ENCODE measurements at places on chromosomes 16 and 17. TPM values are rescaled to one million over a fixed set of nuclear protein-coding genes. Genes with fewer than 3 reads are reported as not detected.
A peak's percentile ranks its signal among the peaks of the same experiment; 100 is the strongest.

Gene EPOP
- total RNA-seq = 0.94 TPM

Gene PRSS33
- not detected for total RNA-seq

GRCh38 chr16:83771306-83771942 lies 36.4 kb upstream of the HSBP1 start:
- peak; percentile 86 for DNase-seq

DNA sequence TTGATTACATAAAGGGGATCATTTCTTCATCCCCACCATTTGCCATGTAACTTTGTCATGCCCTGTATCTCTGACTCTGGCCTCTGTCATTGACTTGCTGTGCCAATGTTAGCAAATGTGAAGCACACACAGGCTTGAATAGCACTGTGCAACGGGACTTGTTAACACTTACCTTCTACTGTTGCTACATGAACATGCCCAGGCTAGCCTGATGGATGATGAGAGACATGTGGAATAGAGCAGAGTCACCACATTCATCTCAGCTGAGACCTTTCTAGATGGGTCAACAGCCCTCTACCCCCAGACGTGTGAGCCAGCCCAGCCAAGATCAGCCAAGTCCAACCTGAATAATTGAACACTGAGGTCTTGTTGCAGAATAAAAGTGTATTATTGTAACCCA lies 162.1 kb upstream of the SALL1 start:
- no peak for DNase-seq

DNA sequence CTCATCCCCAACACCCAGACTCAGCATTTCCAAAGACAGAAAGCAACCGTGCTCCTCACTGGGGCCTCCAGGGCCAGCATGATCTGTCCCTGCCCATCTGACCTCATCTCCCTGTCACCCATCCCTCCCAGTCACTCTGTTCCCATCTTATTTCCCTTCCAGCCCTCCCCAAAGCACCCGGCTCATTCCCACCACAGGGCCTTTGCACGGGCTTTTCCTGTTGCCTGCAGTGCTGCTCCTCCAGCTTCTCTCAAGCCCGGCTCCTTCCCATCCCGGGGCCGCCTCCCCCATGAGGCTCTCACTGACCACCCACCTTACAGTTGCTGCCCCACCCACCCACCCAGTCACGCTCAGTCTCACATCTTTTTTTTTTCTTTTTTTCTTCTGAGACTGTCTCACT lies 54.8 kb downstream of the RMI2 start:
- peak; percentile 27 for DNase-seq

DNA sequence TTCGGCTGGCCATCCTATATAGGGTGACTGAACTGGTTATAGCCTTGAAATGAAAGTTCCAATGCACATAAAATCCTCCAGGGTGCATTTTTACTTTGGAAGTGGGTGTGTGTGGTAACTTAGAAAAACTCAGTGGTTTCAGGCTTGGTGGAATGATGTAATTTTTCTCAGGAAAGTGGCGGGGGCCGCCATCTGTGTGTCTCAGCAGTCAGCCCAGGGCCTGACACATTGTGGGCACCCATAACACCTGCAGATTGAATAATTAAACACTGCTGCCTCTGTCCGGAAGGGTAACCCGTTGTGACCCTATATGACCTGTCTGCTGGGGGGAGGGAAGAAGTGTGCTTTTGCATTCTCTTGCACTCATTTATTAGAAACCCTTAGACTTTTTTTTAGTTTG lies 2.2 kb upstream of the PDP2 start:
- DNase-seq = no peak

GRCh38 chr16:11497851-11498289 lies 88.8 kb downstream of the LITAF start:
- no peak for DNase-seq

DNA sequence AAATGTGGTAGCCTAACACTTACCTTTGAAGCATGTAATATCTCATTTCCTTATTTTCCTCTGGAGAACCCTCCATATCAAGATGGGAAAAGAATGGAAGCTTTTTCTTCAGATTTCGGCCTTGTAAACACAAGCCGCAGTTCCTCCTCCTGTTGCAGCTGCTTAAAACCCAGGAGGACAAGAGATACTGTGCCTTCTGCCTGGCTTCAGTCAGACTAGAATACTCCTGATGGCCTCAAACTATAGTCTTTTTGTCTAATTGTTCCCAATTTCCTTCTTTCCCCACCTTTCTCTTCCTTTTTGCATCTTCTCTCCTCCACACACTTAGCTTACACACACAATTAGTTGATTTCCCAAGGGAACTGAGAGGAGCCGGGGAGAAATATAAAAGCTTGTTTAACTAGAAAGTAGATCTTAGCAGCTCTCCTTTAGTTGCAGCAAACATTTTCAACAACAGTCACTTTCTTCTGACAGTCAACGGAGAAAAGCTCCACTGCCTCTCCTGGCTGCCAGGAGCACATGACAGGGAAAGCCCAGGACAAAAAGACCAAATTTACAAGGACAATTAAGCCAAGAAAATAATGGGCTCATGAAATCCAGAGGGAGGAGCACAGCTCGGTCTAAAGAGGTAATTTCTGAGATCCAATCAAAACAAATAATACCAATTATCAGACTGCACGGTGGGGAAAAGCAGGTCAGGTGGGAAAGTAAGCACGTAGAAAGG lies 76.4 kb upstream of the C17orf78 start:
- no peak for DNase-seq

GRCh38 chr16:66440970-66441369 lies 13.9 kb downstream of the BEAN1 start:
- no peak for DNase-seq

Gene TNP2
- not detected for total RNA-seq

Gene SLX4
- 2.8 TPM for total RNA-seq

GRCh38 chr17:73256220-73256619 lies 5.5 kb downstream of the CPSF4L start:
- DNase-seq = no peak

GRCh38 chr16:11729787-11730186 lies 12.9 kb downstream of the TXNDC11 start:
- DNase-seq = no peak

Gene CD2BP2
- 54.5 TPM for total RNA-seq

Gene C16orf86
- 5.9 TPM for total RNA-seq

DNA sequence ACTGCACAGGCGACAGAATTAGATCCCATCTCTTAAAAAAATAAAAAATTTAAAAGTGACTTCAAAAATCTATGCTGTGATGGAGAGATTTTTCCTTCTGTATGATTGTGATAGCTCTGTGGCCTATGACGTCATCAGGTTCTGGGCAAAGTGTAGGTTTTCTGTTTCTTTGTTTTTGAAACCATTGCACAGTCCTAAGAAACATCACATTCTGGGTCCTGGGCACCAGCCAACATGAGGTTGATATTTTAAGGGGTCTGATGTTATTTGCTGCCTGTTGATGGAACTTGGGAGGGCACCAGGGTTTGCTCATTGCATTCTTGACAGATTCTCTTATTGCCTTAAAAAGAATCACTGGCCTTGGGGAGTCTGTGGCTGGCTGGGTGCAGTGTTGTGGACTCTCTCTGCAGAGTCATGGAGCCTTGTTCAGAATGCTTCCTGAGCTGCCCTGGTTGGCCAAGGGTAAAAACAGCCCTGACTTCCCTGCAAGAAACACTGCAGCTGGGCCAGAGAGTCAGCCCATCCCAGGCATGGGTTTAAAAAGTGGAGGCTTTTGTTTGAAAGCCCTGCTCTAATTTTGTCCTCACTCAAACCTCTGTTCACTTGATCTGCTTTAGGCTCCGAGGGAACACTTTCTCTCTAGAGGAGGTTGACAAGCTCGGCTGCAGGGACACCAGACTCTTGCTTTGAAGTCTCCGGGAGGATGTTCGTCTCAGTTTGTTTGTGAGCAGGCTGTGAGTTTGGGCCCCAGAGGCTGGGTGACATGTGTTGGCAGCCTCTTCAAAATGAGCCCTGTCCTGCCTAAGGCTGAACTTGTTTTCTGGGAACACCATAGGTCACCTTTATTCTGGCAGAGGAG lies 10.5 kb upstream of the CYLD start:
- no peak for DNase-seq

GRCh38 chr17:78767806-78768205 lies 14.3 kb downstream of the CYTH1 start:
- DNase-seq = no peak

Gene CSH1
- total RNA-seq = not detected

Gene OGFOD3
- 31.4 TPM for total RNA-seq

GRCh38 chr16:89431158-89431584 lies 59.2 kb downstream of the ANKRD11 start:
- DNase-seq = no peak

GRCh38 chr16:85989376-85989775 lies 90.4 kb downstream of the IRF8 start:
- DNase-seq = no peak

DNA sequence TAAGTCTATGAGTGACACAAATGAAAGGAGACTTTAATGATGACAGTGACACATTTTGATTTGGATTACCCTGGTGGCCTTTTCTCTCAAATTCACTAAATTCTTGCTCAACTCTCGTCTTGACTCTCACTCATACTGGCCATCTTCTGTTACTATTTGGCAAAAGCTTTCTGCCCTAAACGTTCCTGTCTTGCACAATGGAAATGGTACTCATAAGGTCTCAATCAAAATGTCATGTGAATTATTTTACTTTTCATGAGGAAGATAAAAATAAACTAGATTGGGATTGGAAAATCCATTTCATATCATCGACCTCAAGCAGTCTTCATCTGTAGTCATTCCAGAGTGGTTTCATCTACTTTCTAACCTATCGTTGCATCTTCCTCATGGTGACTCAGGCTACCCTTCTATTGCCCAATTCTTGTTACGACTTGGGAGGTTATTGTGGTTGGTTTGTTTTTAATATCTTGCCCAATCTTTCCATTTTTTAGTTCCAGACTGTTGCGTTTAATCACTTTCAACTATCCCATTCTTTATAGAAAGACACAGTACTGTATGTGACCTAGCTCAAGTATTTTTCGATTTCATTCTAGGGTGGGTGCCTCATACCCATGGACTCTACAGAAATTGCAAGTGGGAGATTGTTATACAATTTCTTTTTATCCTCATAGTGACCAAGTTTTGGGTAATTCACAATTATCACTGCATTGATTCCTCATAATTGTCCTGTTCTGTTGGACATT lies 317.2 kb upstream of the KCNJ16 start:
- DNase-seq = no peak

Gene CCL4
- not detected for total RNA-seq

DNA sequence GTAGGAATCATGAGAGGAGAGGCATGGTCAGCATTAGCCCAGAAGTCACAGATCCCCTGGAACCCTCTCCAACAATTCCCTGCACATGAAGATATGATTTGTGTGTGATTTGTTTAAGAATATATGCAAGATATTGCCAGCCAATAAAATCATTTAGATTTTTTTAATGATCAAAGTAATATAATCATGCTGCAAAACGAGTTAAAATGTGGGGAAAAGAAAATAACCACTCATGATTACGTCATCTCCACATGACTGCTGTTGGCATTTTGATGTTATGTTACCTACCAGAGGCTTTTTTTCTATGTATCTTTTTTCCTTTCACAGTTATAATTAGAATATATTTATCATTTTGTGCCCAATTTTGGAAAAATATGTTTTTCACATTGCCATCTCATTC lies 22.4 kb downstream of the SLC35G3 start:
- no peak for DNase-seq

GRCh38 chr16:89357055-89357816 lies 133.1 kb downstream of the ANKRD11 start:
- DNase-seq = peak; percentile 55

DNA sequence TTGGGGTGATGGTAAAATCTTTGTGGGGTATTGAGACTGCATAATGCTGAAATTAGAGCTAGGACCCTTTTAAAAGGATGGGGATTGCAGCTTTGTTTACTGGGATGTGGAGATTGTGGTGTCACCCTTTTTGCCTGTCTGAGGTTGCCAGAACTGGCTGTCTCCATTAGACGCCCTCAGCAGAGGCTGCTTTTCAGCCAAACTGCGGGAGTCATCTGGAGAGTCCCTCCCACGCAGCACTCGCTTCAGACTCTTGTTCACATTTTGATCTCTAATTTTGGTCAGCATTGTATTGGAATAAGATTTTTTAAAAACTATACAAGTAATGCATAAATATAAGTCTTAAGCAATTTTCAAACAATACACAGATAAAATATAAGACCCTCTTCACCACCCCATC lies 27.9 kb upstream of the JPT2 start:
- DNase-seq = no peak

GRCh38 chr17:19570544-19571062 lies 36.9 kb downstream of the SLC47A1 start:
- DNase-seq = no peak

Gene DNASE1L2
- total RNA-seq = not detected

- no peak for DNase-seq
Measured at GRCh38 chr17:80766290-80766855, 221.7 kb downstream of the RPTOR start.

GRCh38 chr16:49672753-49673152 lies 183.2 kb downstream of the ZNF423 start:
- no peak for DNase-seq

Gene SRCIN1
- 1.2 TPM for total RNA-seq

Gene CORO6
- 76.9 TPM for total RNA-seq

DNA sequence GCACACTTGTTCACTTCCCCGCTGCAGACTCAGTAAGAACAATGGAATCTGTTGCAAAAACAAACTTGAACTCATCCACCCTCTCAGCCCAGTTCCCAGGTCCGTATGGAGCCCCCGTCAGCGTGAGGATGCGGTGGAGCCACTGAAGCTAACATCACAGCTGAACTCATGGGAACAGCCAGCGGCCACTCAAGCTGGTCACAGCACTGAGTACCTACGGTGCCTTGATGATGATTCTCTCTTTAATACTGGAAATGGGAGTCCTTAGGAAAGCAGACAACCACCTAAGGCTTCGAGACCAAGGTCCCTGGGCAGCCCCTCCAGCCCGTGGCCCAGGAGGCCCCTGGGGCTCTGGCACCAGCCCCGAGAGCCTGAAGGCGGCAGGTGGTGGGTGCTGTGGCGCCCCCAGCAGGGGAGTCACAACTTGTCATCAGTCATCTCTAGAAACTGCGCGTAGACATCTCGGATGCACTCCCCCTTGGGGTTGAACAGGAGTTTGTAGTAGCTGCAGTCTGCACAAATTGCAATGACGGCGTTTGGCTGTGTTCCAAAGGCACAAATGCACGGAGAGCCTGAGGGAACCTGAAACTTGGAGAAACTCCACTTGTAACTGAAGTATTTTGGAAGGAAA lies 31.0 kb upstream of the RHOT1 start:
- DNase-seq = no peak

DNA sequence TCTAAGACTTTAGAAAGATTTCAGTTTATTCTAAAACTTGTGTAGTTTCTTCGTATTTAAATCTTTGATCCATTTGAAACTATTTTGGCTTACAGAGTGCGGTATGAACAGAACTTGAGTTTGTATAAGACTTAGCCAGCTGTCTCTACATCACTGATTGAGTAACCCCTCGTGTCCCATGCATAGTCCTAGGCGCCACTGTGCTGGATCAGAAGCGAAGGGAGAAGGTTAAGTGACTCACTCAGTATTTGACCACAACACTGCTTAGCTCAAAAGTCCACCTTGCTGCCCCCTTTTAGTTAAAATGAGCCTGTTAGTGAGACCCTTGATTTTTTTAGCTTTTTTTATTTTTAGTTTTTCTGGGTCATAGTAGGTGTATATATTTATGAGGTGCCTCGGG lies 28.4 kb downstream of the CD300LB start:
- no peak for DNase-seq

Measured in heart left ventricle (tissue), 16 donors.